ENCODE measurements at places on chromosomes 1 and 21.

DNA sequence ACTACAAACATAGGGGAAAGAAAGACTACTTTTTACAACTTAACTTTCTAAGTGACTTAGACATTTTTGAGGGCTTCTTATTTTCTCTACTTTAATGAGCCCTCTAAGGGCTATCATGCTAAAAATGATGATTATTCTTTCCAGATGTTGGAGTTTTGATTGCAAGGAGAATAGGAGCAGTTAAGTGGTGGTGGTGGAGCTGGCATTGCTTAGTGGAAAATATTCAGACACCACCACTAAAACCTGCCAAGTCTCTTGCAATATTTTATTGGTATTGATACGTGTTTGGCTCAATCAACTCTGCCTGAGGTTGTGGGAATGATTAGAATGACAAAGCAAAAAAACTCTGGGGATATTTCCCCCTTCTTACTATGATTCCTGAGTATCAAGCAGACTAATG is 82.6 kb upstream of the PTGFR start:
- no peak for DNase-seq

DNA sequence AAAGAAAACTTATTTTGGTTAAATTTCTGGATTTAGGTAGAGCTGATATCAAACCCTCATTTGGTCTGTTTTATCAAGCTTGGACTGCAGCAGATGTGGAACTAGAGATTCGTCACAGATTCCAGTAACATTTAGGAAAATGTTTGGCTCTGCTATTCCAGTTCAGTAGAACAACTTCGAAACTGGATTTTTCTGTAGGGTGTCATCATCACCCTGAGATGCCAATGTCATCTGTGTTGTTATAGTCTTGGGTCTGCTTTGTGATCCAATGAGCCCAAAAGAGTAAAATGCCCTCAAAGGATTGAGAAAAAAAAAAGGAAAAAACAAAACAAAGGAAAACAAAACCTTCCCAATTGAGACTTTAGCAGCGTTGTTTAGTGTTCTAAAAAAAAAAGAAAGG is 55.4 kb downstream of the LAMC2 start:
- DNase-seq, result no peak

DNA sequence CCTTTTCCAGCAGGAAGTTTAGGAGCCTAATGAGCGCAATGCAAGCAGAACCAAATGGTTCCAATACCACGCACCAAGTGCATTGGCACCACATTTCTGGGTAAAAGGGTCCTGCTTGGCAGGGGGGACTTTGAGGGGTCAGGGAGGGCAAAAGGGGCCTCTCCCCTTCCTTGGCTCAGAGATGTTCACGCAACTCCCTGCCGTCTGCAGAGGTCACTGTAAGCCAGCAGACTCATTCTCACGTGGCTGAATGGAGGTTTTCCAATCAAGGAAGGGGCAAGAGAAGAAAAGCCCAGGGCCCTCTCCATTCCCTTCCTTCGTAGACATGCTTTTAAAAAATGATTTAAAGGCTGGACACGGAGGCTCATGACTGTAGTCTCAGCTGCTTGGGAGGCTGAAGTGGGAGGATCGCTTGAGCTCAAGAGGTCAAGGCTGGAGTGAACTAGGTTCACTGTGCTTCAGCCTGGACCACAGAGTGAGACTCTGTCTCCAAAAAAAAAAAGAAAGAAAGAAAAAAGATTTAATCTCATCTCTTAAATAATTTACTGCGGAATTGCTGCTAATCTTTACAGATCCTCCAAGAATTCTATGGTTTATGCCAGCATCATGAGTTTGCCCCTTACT is 80.3 kb downstream of the RUNX3 start:
- DNase-seq, result no peak

DNA sequence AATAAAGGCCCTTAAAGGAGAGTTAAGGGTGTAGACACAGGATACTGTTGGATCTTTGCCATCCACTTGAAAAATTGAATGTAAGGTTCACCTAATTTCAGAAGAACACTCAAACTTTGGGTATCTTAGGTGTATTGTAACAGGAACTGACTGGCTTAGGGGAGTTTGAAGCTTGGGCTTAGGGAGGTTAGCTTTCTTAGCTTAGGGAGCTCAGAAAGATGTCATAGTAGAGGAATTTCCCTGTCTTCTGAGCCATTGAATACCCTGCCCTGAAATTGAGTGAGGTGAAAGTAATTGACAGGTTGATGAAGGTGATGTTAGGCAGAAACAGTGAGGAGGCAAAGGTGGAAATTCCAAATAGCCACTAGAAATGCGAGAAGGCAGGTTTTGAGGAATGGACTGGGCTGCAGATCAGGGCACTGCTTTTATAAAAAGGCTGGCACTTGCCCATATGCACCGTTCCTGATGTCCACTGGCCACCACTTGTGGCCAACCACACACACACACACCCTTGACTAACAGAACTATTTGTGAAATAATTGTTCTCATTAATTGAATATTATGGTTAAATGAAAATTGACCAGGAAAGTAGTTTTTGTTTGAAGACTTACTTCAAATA is 16.5 kb downstream of the BACH1 start:
- DNase-seq, result no peak

- DNase-seq, result no peak
Measured at GRCh38 chr21:39000496-39000895, 182.8 kb downstream of the PSMG1 start.

DNA sequence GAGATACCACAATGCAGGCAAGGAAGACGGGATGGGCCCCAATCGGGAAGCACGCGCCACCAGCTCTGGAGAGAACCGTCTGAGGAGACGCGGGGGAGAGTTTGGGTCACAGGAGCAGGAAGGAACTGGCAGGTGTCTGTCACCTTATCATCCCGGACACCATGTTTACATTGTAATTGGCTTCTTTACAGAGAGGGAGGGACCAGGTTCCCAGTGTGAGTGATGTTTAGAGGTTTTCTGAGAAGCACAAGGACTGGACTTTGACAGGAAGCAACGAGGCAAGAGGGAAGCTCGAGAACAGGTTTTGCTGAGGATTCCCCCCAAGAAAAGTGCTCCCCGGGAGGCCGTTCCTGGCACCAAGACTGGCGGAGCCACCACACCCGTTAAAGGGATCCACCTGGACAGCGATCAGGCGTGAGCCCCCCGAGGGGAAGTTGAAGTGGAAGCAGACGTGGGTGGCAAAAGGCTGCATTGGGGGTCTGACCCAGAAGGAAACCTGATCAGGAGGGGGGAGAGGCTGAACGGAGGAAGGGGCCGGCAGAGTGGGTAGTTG is 957 bp downstream of the EPS15 start:
- peak; percentile 66 for DNase-seq

DNA sequence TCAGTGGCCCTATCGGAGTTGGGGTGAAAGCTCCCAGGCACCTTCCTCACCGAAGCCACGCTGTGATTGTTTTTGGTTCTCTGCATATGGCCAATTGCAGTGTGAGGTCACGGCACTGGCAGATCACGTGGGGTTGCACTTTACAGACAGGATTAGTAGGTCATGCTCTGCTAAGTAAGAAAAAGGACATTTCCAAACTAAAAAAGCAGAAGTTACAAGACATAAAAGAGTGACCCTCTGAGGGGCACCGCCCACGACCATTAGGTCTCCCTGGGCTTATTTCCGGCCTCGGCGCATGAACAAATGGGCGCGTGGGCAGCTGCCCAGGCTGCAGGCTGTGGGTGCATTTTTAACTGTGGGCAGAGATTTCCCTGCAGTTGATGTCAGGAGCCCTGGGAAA is 2.0 kb downstream of the CAPN9 start:
- no peak for DNase-seq

GRCh38 chr21:45409466-45410150 is 4.6 kb downstream of the COL18A1 start:
- DNase-seq, result no peak

GRCh38 chr1:1618396-1619068 is 3.2 kb downstream of the MIB2 start:
- no peak for DNase-seq

DNA sequence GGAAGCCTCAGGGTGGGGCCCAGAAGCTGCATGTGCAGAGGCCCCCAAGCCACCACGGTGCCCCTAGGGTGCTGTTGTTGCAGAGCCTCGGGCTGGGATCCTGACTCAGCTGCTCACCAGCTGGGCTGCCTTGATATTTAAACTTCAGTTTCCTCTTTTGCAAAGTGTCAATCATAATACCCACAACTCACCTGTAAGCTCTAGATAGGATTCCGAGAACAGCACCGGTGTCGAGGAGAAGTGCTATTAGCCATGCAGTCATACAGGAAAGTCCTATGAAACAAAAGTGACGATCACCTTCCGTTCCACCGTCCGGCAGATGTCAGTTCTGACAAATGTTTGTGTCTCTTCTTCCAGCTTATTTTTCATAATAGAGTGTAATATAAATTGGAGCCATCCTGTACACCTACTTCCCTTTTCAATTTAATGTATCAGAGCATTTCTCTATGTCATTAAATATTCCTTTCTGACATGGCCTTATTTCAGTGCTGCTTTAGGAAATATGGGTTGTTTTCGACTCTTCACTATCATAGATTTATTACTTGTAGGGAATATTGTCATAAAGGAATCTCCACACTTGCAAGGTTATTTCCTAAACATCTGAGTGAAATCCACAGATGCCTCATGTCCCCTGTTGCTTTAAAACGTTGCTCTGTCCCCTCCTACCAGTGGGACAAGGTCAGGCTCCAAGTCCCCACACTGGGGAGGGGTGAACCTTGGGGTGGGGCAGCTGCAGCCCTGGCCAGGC is 100.8 kb downstream of the SIK1 start:
- DNase-seq, result no peak

GRCh38 chr1:74470936-74471335 is 41.5 kb downstream of the LRRC53 start:
- no peak for DNase-seq

DNA sequence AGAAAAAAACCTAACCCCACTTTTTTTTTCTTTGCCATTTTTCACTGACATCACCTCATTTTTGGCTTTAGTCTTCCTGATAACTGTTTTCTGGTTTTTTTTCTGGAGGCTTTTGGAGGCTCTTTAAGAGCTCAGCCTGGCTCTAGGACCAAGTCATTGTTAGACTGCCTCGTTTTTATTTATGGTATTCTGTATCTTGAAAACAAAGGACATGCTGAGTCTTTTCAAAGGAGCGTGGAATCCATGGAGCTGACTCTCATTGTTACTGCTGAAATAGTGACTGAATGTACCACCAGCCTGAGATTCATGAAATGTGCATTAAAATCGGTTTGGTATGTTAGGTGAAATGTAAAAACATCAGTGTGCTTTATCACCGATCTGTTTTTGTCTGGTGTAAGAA is 28.0 kb downstream of the RASAL2 start:
- no peak for DNase-seq

DNA sequence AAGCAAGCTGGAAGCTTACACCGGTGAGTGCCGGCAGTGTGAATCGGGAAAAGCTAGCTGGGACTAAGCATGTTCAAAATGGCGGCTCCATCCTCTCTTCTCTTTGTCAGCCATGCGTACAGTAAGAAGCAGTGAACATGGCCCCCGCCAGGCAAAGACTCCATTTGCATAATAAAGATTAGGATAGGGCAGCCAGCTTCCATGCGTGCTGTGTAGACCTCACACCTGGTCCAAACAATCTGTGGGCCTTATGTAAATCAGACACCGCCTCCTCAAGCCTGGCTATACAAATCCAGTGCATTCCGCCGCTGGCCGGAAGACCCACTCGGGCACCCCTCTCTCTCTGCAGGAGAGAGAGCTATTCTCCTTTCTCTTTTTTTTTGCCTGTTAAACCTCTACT is 150.3 kb downstream of the TIAM1 start:
- DNase-seq, result no peak

DNA sequence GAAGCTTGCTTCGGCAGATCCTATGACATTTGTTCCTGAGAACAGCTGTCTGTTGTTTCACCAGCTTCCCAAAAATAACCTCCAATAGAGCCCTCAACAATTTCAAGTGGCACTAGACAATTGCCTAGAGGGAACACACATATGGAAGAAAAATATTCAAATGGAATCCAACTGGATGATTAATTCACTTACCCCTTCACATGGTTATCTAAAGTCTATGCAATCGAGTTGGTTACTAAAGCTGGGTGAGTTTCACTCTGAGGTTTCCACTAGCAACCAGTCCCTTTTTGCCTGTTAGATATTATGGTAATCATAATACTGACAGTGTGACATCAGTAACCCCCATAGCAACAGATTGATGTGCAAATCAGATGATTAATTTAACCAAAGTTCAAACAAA is at the start of gene LEMD1:
LEMD1 (minus strand) TSS at position 259 of the 400 bp plus-strand sequence. CDS start 1,520 bp downstream, outside the sequence.
- peak; percentile 53 for DNase-seq

DNA sequence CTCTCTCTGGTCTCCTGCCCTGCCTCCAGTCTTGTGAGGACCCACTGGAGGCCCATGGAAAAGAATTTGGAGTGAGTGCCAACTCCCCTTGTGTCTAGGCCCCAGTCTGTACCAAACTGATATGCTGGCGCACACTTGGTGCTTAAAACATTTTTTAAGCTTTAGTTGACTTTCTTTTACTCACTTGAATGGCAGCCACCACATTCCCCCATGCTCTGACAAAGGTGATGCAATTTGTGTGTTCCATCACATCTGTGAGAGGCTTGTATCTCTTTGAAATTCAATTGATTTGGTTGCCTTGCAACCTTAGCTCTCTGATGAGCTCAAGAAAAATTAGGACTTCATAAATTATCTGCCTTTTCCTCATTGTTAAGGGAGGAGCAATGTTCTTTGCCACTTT is 30.5 kb upstream of the WDTC1 start:
- DNase-seq, result no peak

DNA sequence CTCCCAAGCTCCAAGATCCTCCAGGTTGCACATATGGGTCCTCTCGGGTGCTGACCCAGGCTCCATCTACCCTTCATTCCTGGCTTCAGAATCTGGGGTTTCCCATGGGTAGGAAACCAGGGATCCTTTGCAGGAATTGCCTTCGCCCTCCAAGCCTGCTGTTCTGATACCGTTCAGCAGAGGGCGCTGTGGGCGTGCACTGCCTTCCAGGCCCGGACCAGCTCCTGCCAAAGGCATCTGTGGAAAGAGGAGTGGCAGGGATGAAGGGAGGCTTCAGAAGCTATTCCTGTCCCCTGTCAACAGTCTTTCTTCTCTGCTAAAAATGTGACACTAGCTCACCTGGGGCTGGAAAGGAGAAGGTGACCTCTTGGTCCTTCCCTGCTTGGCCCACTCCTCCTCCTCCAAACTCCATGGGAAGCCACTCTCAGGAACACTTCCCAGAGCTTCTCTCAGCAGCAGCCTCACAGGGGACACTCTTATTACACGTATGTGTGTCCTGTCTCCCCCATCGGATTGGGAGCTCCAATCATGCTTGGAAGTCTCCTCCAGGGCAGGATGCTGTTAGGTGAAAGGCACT is 71.2 kb downstream of the VWA5B1 start:
- peak; percentile 74 for DNase-seq

GRCh38 chr1:225998560-225999226 is 450 bp downstream of the SDE2 start:
- no peak for DNase-seq
